ENCODE measurements at places on chromosomes 5 and 9.

DNA sequence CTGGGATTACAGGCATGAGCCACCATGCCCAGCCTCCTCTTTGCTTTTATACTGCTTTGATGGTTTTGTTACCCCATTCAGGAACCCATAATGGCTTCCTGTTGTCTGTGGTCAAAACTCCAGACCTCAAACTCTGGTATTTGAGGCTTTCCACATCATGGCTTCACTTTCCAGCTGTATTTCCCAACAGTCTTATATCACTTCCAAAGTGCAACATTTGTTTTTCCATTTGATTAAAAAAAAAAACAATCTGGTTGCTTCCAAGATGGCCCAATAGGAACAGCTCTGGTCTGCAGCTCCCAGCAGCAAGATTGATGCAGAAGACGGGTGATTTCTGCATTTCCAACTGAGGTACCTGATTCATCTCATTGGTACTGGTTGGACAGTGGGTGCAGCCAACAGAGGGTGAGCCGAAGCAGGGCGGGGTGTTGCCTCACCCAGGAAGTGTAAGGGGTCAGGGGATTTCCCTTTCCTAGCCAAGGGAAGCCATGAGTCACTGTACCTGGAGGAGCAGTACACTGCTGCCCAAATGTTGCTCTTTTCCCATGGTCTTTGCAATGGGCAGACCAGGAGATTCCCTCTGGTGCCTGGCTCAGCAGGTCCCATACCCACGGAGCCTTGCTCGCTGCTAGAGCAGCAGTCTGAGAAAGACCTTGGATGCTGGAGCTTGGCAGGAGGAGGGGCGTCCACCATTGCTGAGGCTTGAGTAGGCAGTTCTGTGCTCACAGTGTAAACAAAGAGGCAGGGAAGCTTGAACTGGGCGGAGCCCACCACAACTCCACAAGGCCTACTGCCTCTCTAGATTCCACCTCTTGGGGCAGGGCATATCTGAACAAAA lies 458.4 kb downstream of the KDM4C start:
- no peak for DNase-seq

DNA sequence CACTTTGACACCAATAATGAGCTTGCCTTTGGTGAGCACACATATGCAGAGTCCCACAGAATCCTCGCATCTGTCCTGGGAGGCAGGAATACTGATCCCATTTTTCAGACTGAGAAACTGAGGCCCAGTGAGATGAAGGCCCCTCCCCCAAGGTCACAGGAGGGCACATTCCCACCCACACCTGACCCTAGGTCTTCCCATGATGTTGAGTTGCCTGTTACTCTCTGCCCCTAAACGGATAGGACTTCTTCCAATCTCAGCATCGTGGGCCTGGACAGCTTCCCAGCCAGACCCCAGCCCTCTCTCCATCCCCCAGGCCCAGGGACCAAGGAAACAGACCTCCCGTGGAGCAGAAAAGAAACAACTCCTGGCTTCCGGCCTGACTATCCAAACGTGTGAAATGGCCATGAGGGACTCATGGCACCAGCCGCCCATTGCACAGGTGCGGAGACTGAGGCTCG lies 877 bp downstream of the SH3GLB2 start:
- no peak for DNase-seq

DNA sequence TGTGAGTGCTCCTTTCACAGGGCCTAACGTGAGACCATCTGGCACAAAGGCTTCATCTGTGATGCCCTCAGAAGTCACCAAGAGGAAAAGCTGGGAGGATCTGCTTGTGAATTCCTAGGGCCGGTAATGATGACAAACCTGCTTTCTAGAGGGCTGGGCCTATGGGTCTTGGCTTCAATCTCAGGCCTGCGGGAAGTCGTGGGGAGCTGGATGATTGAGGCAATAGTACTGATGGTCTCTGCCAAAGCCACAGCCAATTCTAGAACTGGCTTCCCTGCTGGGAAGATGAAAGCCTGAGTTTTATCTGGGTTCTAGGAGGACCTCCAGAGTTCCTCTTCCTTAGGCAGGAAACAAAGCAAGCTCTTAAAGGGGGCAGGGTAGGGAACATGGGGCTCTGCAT lies 102.7 kb downstream of the TMEM215 start:
- no peak for DNase-seq

- no peak for DNase-seq
Observed at GRCh38 chr5:20694121-20694520, 706.1 kb upstream of the CDH18 start.

GRCh38 chr5:170681013-170681433 lies 102.5 kb upstream of the GABRP start:
- DNase-seq, result peak; percentile 54

GRCh38 chr9:8382266-8382665 lies 582.7 kb upstream of the DMAC1 start:
- no peak for DNase-seq

- DNase-seq, result no peak
Observed at GRCh38 chr9:16150938-16151650, 598.3 kb downstream of the CCDC171 start.

DNA sequence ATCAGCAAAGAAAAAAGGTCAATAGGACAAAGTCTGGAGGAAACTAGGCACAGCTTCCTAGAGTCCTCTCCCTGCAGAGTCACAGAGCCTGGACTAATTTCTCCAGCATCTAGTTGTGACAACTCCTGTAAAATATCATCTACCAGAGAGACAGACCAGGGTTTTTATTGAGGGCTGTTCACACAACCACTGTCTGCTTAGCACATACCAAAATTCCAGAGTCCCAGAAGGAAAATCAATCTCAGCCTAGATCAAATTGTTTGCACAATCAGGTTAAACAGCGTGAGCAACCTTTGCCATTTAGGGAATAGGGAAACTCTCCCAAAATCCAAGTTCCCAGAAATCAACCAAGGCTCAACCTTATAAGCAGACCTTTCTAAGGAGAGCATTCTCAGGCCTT lies 190.3 kb downstream of the SYK start:
- peak; percentile 26 for DNase-seq

- no peak for DNase-seq
Observed at GRCh38 chr9:19408316-19408692, 505 bp upstream of the ACER2 start.

DNA sequence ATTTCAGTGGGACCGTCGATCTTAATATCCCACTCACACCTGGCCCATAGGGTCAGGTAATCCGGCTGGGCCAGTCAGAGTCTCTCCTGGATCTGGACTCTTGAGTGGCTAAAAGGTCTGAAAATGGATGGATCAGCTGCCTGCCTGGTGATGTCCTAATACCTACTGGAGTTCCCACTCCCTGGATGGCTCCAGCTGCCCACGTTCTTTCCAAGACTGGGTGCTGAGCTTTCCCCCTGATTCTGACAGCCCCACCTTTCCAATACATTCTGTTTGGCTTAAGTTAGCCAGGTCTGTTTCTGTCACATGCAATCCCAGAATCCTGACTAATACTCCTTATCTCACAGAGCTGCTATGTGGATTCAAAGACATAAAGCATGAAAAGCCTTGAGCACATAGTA lies 10.2 kb downstream of the SH3PXD2B start:
- no peak for DNase-seq

- no peak for DNase-seq
Observed at GRCh38 chr9:83623679-83624076, 735 bp downstream of the IDNK start.

DNA sequence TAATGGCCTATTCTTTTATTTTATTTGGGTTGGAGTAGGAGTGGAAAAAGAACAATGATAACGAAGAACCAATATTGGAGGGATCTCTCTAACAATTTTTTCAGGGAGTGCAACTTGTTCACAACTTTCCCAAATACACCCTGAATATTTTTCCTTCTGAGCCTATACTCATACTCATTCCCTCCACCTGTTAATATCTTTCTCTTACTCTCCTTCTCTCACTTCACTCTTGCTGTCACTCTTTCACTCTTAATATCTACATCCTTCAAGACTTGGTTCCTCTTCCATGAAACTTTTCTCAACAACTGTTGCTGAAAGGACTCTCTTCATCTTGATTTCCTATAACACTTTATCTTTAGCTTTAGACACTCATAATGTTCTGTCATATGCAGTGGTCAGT lies 39.0 kb upstream of the MYOT start:
- no peak for DNase-seq

- no peak for DNase-seq
Observed at GRCh38 chr9:126459965-126460843, 133.6 kb downstream of the MVB12B start.

DNA sequence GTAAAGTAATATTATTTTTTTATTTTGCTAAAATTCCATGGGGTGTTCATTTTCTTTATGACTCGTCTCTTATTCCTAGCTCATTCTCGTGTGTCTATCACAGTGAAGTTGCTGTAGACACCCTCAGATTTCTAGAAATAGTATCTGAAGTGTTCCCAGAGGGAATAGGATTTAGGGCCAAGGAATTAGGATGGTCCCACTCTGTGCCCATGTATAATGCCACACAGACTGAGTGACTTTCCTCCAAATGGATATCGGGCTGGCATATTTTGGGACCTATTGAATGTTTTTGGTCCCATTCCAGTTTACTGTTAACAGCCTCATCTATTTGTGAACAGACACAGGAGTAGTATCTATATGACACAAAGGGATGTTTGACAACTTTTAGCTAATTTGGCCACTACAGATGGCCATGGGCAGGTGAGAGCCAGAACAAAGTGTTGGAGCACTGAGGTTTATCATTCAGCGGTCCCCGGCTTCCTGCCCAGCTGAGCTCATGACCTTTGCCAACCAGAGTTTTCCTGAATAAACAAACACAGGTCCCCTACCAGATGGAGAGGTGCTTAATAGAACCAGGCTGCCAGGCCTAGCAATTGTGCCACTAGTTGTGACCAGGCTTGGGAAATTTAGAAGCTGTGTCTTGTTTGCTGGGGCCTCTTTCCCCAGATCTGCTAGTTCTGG lies 46.9 kb downstream of the MAP1B start:
- DNase-seq, result no peak

DNA sequence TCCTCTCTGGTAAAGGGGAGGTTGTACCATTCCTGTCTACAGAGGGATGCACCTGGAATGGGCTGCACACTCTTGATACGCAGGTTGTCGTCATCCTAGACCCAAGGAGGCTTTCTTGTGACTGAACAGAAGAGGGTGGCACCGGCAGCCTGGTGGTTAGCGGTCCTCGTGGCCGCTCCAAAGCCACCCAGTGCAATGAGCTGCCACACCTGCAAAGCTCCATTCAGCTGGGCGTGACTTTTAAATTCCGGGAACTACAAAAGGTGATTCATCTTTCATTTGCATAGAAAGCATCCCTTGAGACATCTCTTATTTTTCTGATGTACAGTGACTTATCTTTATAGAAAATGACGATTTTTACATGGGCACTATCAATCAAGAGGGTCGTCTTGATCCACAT lies 286.1 kb upstream of the IRX1 start:
- DNase-seq, result no peak

GRCh38 chr5:108818613-108819272 lies 71.0 kb downstream of the FER start:
- DNase-seq, result peak; percentile 27

GRCh38 chr5:154333016-154333415 lies 112.8 kb upstream of the SAP30L start:
- DNase-seq, result no peak

DNA sequence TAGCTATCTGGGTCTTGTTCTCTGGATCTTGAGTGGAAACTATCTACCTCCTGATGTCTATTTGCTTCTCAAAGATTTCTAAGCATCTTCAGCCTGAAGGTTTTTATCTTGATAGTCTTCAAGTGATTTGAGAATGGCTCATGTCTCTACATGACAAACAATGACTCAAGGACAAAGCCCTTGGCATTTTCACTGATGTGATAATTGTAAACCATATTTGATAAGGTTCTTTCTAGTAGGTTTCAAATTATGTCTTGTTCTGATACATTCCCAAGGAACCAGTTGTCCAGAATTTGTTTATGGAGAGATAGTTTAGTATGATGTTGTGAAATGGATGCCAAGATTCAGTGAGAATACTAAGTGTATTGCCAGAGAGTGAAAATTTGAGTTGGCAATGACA lies 1079.3 kb upstream of the CDH9 start:
- DNase-seq, result no peak

DNA sequence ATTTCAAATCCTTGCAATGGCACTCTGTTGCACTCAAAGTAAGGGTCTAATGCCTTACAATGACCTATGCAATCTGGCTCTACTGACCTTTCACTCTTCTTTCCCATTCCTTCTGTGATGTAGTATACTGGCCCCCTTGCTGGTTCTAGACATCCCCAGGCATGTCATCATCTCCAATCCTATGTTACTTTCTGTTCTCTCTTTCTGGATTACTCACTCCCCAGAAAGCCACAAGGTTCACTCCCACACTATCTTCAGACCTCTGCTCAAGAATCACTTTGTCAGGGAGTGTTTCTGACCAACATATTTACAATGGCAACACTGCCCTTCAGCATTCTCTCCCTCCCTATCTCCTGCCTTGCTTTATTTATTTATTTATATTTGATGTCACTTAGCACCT lies 802.2 kb upstream of the WWC1 start:
- peak; percentile 3 for DNase-seq

GRCh38 chr9:87193151-87193550 lies 245.8 kb upstream of the GAS1 start:
- peak; percentile 69 for DNase-seq

DNA sequence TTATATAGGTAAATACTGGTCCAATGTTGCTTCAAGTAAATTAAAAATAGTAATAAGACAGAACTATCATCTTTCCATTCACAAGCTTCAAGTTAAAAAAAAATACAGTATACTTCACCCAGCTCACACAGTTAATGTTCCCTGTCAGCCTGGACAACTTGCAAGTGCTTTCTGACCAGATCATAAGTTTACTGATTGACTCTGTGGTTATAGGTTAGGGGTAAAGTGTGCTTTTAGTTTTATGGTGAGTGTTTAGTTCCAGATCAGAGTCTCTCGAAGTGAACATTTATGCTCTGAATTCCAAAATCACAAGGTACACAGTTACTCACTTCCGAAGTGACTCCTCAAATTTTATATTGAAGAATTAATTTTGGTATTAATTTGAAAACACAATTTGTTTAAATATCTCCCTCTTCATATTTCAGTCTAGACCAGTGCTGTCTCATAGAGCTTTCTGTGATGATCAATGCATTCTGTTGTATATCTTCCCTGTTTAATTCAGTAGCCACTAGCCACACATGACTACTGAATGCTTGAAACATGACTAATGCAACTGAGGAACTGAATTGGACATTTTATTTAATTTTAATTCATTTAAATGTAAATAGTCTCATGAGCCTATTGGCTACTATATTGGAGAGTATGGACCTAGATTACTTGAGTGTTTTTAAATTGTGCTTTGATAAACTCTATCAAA lies 90.7 kb downstream of the MEF2C start:
- DNase-seq, result peak; percentile 62

DNA sequence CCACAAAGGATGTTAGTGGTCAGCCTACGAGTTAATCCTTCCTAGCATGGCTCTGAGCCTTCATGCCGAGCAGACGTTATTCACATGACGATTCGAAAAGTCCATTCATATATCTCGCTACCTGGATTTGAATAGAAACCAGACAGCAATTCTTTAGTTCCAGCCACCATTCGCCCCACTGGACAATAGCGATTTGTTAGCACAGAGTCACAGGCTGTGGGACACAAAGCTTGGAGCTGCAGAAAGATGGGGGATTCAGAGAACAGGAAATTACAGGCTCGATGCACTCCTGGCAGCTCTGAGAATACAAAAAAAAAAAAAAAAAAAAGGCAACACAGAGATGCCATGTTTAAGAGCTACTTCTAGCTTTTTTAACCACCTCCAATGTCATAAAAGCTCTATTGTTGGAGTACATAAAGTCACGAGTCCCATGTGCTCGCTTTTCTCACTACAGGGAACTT lies 110.7 kb downstream of the NR6A1 start:
- peak; percentile 48 for DNase-seq
